Ecto neural progenitor cell (in vitro differentiated cells): ENCODE measurements at places on chromosomes 3 and 15.

- no peak for DNase-seq
Observed at GRCh38 chr15:65209701-65210643, 1.3 kb downstream of the CILP start.

DNA sequence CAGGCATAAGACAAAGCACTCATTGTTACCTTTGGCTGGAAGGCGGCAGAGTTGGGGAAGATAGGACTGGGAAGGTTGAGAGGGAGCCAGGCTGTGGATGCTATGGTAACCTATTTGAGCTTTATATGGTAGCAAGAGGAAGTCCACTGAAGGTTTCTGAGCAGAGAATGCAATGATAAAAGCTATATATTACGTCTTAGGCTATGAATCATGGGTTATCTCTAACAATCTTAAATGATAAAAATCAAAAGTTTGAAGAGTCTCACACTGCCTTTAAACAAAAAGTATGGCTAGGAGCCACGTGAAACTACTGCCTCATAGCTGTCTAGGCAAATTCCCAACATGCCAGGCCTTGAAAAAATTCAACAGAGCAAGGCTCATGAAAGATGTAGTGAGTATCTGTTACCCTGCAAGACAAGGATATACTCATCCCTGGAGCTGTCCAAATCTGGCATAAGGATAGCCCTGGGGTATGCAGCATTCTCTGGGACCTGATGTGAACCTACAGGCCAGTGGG, 4.1 kb downstream of the P3H2 start:
- no peak for DNase-seq

DNA sequence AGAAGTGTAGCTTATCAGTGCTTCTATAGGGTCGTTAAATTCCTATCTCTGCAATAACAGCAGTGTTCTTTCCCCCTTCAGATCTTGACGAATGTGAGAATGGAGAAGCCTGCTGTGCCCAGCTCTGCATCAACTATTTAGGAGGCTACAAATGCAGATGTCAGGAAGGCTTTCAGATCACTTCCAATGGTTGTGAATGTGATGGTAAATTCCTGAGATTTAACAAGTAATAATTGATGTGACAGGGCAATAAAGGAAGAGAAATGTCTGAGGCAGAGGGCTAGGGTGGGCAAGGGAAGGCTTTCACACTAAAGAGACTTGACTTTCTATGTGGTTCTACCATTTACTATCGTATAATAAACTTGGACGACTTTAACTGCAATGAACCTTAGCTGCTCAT, 711.7 kb upstream of the GOLIM4 start:
- no peak for DNase-seq

DNA sequence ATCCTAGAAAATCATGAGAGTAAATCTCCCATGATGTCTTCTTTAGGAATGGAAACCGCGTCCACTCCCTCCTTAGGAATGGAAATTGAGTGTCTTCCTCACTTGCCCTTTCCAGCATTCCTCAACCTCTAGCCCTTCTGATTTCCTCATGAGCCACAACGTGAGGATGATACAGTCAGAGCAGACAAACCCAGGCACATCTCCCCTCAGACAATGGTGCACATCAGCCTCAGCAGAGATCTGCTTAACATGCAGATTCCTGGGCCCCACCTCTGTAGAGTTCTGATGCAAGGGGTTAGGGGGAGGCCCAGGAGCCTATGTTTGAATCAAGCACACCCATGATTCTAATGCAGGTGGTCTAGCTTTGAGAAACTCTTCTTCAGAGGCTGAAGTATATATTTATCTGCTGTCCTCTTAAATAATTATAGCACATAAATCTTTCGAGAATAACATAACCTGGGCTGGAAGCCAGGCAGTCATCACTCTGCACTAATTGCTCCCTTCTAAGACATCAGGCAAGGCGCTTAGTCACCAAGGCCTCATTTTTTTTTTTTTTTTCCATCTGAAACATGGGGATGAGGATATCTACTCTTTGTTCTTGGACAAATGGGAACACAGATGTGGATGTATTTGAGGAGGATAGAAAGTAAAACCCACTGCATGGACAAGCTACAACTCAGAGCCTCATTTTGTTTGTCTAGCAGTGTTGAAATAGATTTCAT, 81.7 kb downstream of the PRICKLE2 start:
- DNase-seq, result no peak

GRCh38 chr3:108472001-108472591, 38.3 kb downstream of the MYH15 start:
- DNase-seq, result no peak

DNA sequence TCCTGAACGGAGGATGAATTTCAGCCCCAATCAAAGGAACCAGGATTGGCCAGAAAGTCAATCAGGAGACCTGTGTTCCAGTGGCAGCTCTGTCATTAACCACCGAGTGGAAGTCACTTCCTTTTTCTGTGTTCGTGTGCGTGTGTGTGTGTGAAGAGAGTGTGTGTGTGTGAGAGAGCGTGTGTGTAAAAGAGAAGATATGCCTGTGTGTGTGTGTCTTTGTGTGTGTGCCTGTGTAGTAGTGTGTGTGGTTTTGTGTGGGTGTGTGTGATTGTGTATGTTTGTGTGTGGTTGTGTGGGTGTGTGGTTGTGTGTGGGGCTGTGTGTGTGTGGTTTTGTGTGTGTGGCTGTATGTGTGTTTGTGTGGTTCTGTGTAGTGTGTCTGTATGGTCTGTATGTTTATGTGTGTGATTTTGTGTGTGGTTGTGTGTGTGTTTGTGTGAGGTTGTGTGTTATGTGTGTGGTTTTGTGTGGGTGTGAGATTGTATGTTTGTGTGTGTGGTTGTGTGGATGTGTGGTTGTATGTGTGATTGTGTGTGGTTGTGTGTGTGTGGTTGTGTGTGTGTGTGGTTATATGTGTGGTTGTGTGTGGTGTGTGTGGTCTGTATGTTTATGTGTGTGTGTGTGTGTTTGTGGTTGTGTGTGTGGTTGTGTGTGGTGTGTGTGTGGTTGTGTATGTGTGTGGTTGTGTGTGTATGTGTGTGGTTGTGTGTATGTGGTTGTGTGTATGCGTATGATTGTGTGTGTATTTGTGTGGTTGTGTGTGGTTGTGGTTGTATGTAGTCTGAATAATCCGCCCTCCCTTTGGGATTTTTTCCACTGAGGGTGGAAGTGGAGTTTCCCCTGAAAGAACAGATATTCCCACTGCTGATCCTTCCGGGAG, 314.4 kb downstream of the SHQ1 start:
- DNase-seq, result no peak

DNA sequence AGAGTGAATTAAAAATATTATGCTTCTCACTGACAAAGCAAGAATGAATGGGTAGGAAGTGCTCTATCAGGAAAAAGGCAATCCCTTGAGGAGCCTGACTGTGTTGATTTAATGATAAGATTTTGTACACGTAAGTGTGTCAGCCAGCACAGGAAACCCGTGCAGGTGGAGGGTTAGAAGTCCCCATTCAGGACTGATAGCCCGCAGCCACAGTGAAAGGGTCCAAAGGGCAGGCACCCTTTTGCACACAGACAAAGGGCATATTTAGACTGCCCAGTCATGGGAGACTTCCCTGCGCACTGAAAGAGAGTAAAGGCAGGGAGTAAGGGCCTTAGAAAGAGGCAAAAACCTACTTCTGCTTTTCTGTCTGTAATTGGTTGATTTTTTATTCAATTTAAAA, 26.4 kb upstream of the SKIL start:
- DNase-seq, result no peak

DNA sequence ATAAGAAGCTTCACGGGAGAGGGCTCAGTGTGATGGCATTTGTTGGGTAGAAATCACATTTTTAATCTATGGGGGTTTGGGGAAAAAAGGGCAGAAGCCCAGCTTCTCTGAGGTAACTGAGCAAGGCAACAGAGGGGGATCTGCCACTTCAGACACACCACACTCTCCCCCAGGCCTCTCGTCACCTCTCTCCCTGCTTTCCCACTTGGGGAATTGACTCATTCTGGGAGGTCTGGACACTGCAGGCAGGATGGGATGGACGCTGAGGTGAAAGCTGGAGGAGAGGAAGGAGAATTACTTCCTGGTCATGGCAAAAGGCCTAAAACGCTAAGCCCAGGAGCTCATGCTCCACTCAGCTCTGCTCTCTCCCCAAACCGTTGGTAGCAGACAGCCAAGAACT, 33.2 kb downstream of the MYO5C start:
- no peak for DNase-seq

GRCh38 chr15:69906256-69907185, 191.2 kb downstream of the TLE3 start:
- no peak for DNase-seq

DNA sequence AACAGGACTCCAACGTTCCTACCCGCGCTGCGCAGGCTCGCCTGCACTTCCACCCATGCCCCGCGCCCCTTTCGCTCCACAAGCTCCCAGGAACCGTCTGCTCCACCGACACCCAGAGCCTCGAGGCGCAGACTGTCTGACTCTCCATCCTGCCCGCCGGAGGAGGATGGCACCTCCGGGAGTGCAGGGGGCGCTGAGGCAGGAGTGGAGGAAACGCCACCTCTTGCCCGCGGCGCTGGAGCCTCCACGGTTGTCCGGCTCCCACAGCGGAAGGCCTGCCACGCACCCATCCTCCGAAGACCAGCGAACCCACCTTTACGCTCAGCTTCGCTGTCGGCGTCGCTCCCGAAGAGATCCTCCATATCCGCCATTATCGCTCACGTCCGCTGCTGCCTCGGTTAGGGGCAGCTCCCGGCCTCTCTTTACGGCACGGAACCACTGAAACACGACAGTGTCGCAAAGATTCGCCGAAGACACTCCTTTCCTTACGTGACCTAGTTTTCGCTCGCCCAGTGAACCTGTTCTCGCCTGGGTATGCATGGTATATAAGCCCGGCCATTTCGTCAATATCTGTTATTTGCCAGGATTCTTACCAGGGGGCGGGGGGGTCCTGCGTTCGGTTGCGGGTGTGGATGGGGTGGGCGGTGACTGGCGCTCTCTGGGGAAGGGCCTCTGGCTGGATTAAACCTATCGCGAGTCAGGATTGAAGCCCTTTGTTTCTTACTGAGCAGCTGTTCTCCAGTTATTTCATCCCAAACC, at the start of gene LEO1:
LEO1 (minus strand) TSS at position 404 of the 759 bp plus-strand sequence; CDS start at position 371, 33 bp downstream.
- DNase-seq, result peak; percentile 93

DNA sequence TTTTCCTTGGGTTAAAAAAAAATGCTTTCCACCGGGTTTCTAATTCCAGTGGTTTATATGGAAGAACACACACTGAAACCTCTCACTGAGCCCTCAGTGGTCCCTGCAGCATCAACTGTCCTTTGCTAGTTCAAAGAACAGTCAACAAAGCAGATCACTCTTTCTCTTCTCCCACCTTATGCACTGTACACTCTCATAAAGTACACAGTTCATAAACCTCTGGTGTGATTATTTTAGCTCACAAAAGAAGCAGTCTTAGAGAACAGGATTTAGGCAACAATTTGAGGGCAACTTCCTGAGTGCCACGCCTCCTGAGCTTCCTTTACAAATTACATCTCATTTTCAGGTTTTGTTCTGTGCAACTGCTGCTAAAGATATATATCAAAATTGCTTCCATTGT, 728.4 kb upstream of the GOLIM4 start:
- no peak for DNase-seq

- DNase-seq, result no peak
Observed at GRCh38 chr3:17745301-17745700, 2.9 kb upstream of the TBC1D5 start.

- no peak for DNase-seq
Observed at GRCh38 chr3:31197941-31198340, 303.5 kb upstream of the GADL1 start.

- DNase-seq, result no peak
Observed at GRCh38 chr3:185151964-185152409, 873 bp downstream of the C3orf70 start.

- no peak for DNase-seq
Observed at GRCh38 chr3:158935846-158936245, 134.0 kb downstream of the MFSD1 start.

GRCh38 chr3:136584728-136585127, 167.4 kb downstream of the STAG1 start:
- DNase-seq, result no peak

DNA sequence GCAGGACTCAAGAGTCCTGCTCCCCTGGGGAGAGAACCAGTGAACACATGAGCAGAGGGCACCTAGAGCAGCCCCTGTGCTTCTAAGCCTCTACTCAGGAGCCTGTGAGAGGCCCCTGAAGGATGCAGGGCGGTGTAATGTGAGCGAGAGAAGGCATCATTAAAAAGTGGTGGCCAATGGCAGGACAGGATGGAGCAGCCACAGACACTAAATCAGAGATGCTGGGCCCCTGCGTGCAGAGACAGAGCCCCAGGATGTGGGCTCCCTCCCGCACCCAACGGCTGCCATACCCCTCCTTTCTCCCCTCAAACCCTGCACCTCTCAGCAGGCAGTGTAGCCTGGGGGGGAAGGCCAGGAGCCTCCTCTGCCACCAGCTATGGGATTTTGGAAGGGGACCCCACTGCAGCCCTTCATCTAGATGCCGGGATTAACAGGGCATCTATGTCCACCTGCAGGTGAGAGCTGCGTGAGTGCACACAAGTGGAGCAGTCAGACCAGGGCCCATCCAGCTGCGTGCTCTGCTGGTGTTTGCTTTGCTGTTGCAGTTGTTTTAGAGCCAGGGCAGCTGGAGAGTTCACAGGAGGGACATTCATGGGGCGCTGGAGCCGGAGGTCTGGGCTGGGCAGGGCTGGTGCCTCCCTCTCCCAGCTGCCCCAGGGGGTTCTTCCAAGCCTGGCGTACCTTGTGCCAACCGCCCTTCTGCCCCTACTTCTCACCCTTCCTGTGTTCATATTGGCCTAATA, 5.1 kb upstream of the IQSEC1 start:
- DNase-seq, result no peak

GRCh38 chr3:23761440-23761896, 44.3 kb upstream of the UBE2E1 start:
- no peak for DNase-seq

DNA sequence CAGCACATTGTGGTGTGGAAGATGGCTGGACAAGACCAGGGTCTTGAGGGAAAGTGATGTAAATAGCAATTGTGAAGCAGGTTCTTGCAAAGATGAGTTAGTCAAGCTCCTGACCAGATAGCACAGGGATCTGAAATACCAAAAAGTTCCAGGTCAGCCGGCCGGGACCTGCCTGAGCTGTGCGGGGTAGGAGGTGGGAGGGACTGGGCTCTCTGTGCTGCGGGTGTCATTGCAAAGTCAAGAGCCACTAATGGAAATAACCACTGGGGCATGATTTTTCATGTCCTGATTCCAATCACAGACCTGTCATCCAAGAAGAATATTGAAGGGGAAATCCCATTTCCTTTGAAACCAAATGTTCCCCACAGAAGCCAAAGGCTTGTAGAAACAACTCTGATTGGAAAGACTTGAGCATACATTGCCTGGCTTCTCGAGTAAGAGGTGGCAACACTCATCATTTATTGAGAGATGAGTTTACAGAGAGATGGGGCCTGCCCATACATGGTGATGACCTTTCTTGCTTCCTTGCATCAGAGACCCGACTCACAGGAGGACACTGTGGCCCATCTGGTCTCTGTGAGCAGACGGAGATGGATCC, 44.2 kb upstream of the KY start:
- DNase-seq, result no peak
